ENCODE measurements at places on chromosomes 5 and 9. TPM values are rescaled to one million over a fixed set of nuclear protein-coding genes. Genes with fewer than 3 reads are reported as not detected.
A peak's percentile ranks its signal among the peaks of the same experiment; 100 is the strongest.

The IL9 gene
- not detected for total RNA-seq

DNA sequence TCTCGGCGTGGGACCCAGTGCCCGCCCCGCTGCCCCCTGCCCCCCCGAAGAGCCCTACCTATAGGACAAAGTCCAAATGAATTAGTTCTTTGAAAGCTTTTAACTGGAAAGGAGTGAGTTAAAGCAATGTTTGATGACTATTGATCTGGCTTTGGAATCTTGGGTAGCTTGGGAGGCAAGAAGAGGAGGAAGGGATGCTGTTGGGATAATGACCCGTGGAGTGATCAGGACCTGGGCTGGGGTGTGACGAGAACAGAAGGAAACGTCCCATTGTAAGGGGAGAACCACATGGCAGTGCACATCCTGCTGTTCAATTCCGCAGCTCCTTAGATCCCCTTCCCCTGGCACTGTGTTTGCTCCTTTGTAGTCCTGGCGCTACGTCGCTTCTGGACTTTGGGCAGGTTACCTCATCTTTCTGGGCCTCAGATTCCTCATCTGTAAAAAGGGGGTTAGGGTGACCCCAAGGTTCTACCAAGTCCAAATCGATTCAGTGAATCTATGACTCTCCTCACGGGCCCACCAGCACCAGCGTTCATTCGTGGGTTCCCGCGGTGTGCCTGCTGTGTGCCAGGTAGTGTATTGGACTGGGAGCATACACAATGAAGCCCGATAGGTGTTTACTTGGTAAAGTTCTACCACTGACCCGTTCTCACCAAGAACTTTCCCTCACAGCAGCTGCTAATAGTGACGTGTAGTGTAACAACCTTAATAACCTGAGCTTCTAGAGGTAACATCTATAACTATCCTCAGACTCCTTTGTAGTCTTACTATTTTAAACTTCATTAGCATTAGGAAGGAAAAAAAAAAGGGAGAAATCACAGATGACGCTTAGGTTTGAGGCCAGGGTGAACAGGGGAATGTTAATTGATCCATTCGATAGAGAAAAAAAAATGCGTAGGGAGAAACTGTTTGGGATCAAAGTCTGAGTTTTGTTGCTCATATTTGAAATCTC is 1.1 kb upstream of the NADK2 start:
- peak overlapping the region; percentile 76 for H3K4me3 ChIP-seq
- H3K27ac ChIP-seq: peak overlapping the region; percentile 84
- no peaks in the 10 kb centered on the region for H3K27me3 ChIP-seq
- peaks cover 29% of the 10 kb centered on the region for H3K4me1 ChIP-seq

- no peak overlapping the region for H3K27ac ChIP-seq
- no peaks in the 10 kb centered on the region for H3K27me3 ChIP-seq
- DNase-seq: no peak
- H3K4me3 ChIP-seq: no peak overlapping the region
- no peaks in the 10 kb centered on the region for H3K4me1 ChIP-seq
These were observed 10.3 kb upstream of the ABL1 start for GRCh38 chr9:130824643-130825350.

The CDC20B gene
- 0.16 TPM for total RNA-seq
